Left ventricle myocardium inferior (tissue), 1 donor: ENCODE measurements at places on chromosomes 11 and 22.

GRCh38 chr22:17772249-17772957, 1.9 kb downstream of the BID start:
- no peak for DNase-seq

DNA sequence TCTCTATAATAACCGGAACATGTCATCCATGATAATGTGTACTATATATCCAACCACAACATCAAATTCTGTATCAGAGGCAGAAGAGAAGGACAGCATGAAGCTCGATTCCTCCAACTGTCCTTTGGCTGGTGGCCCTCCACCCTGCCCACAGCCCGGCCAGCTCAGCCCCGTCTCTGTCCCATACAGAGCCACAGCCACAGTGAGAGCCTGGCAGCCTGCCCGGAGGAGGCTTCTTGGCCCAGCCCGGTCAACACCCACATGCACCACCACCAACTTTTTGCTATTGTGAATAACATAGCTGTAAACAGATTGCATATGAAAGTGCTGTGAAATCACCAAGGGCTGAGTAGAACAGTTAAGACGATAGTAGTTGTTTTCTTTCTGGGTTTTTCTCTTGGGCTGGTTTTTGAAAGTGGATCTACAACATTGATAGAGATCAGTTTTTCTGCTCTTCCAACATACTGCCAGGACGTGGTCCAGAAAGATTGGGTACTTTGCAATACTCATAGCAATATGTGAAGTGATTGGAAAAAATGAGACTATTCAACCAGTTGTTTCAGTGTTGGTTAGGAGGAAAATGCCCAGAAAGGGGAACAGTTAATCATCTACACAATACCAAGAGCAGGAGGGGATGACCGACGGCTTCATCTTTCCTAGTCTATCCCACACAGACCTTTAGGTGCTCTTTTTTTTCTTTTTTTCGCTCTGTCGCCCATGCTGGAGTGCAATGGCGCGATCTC, 6.9 kb upstream of the TUBA8 start:
- no peak for DNase-seq

DNA sequence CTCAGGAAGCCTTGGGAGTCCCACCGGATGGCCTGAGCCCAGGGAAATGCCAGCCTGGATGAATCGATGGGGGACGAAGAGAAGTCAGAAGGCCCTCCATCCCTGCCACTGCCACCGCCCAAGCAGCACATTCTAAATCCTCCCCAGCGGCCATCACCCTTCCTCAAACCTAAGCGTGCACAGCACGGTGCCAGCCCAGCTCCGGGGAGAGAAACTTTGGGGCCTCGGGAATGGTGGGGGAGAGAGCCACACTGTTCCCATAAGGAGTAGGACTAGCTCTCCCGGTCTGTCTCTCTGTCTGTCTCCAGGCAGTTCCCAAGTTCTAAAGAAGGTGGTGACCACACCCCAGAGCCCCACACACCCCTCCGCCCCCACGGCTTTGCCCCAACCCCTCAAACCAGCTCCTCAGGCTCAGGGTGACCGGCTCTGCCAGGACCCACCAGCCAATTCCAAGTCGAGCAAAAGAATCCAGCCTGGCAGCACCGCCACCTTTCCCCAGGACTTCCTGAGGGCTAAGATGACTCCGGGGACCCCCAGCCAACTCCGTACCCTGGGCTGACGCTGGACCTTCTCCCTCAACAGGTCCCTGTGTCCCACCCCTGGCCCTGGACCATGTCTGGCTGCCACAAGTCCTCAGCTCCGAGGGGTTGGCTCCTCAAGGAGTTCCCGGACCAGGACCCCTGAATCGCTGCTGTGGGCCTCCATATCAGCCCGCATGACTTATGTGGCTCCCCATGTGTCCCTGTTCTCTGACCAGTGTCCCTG, 2.7 kb downstream of the AHNAK start:
- no peak for DNase-seq

DNA sequence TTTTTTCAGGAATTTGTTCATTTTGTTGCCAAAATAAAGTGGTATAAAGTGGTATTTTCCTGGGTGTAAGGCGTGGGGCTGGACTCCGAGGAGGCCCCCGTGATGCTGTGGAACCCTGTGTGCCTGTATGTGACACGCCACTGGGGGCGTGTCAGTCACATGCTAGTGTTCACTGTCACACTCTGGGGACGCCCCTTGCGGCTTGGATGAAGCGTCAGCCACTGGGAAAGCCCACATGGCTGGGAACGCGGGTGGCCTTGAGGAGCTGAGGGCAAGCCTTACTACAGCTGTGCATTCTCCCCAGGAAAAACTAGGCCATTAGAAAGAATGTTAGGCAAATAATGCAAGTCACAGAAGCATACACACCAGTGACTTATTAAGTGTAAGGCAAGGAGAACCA, 77.0 kb upstream of the SLC25A18 start:
- DNase-seq, result no peak
